ENCODE measurements at places on chromosomes 5 and 9.

DNA sequence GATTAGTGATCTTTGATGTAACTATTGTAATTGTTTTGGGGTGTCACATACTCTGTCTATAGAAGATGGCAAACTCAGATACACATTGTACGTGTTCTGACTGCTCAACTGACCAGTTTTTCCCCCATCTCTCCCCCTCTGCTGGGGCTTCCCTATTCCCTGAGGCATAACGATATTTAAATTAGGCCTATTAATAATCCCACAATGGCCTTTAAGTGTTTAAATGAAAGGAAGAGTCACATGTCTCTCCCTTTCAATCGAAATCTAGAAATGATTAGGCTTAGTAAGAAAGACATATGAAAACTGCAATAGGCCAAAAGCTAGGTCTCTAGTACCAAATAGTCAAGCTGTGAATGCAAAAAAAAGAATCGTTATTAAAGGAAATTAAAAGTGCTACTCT lies 265.6 kb downstream of the TMEM232 start:
- DNase-seq: no peak

GRCh38 chr9:109926421-109926869 lies 146.4 kb downstream of the PALM2AKAP2 start:
- no peak for DNase-seq

- DNase-seq: no peak
Observed at GRCh38 chr9:110440172-110440571, 102.5 kb upstream of the TXNDC8 start.

DNA sequence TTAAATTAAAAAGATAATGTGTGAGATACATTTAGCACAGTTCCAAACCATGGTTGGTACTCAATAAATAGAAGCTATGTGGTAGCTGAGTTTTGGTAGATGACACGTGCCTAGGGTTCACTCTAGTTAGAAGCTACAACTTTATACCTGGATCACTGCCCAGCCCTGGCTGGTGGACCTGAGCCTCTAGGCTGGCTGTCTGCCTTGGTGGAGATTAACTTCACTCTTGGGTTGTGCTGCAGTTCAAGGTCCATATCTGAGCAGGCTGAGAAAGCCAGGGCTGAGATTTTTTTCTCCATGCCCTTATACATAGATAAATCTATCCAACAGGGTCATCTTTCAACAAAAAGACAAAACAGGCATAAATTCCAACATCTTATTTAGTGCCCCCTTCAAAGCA lies 44.6 kb upstream of the SPDL1 start:
- no peak for DNase-seq

GRCh38 chr5:26894719-26895263 lies 143.6 kb downstream of the CDH9 start:
- no peak for DNase-seq

- peak; percentile 8 for DNase-seq
Observed at GRCh38 chr5:73902327-73903051, 276.5 kb downstream of the ARHGEF28 start.

GRCh38 chr5:11427569-11427968 lies 476.7 kb downstream of the CTNND2 start:
- no peak for DNase-seq

- DNase-seq: peak; percentile 93
Observed at GRCh38 chr9:132079391-132080091, at the start of gene MED27. Gene MED27 (minus strand): TSS chr9:132079867. CDS start chr9:132079844, 23 bp downstream.

GRCh38 chr9:95048225-95049087 lies 269.1 kb downstream of the FANCC start:
- peak; percentile 69 for DNase-seq

- no peak for DNase-seq
Observed at GRCh38 chr5:172413601-172414171, 40.6 kb downstream of the SH3PXD2B start.

- DNase-seq: no peak
Observed at GRCh38 chr5:58738336-58738735, 155.5 kb downstream of the RAB3C start.

GRCh38 chr5:89493414-89493813 lies 610.4 kb upstream of the MEF2C start:
- no peak for DNase-seq

Measured in CD4-positive, alpha-beta T cell treated with Interleukin-17A for 4 hours (primary cell).